ENCODE measurements at places on chromosomes 3 and 15.

DNA sequence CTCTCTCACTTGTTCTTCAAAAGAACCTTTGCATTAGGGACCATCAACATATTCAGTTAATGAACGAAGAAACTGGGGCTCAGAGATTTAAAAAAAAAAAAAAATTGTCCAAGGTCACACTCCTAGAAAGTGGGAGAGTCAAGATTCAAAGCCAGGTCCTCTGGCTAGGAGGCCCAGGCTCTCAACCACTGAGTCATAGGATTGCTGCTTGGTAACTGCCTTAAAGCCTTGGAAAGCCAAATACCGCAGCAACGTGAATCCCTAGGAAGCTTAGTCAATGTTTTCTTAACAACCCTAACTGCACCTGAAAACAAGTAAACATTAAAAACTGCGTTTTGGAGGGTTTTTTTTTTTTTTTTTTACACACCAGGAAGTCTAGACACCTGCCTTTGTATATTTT is 156.8 kb downstream of the WNT5A start:
- no peak for DNase-seq

- DNase-seq, result no peak
These were observed 235.4 kb downstream of the NFKBIZ start for GRCh38 chr3:102084704-102085103.

GRCh38 chr15:47293466-47294162 is 423.7 kb upstream of the SEMA6D start:
- DNase-seq, result no peak

DNA sequence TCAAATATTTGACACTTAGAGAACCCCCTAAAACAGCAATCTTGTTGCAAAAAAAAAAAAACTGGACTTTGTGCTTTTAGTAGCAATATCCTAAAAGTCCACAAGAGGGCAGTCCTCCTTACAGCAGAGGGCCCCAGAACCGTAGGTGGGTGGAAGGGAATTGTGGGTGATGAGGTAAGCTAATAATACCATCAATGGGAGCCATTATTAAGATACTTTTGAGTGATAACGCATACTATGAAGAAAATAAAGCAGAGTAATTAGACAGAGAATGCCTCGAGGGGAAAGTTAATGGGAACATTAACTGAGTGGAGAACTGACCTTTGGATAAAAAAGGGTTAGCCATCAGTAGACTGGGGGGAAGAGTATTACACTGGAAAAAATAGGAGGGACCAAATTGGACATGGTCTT is 229.9 kb downstream of the THRB start:
- DNase-seq, result no peak

DNA sequence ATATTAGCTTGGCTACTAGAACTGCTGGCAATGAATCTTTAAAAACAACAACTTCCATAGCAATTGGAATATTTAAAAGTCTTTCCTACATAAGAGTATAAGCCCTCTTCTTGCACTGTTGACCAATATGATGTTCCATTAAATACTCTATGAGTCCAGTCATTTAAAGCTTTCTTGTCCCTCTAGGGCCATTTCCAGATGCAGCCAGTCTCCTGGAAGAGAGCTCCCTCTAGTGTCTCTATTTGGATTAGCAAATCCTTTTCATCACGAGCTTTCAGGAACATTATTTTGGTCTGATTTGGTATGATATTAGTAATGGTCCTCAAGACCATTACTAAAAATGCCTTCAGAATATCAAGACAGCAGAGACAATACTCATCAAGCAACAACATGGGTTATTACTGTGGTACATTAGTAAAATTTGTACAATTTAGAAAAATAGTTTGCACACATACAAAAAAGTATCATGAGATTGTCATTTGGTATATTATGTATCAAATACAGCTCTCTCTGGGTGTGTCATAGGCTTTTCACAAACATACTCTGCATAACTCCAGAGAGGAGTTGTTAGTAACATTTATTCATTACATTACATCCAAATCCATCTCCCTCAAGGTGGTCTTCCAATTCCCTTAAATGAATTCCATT is 101.3 kb downstream of the DPH6 start:
- DNase-seq, result no peak

DNA sequence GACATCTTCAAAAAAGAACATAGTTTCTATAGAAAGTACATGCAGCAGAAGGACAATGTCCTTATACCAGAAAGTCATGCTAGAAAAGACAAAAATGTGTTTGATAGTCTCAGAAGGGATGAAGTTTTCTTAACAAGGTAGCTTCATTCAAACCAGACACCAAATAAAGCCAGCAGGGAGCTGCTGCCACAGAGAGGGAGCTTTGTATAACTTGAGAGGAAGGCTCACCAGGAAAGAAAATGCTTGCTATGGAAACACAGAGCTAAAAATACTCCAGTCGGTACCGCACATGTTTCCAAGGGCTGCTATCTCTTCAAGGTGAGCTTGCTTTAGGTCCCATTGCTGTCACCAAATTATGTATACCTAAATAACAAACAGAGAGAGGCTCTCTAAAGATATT is 1074.8 kb upstream of the ALCAM start:
- DNase-seq, result no peak
